ENCODE measurements at places on chromosomes 13 and 19.

DNA sequence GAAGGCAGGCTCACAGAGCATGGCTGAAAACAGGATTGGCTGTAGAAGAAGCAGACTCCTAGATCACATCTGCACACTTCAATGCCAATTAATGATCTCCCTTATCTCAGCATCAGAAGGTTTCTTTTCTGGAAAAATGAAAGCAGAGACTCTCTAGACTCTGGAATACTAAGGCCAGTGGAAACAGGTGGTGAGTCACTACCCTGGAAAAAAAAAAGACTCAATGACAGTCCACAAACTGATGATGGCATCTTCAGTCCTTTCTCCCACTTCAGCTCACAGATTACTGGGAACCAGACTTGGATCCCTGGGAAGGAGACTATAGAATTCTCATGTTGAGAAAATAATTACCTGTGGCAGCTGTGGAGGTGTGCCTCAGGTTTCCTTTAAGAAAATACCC lies 47.5 kb upstream of the MBNL2 start:
- DNase-seq, result no peak

- no peak for DNase-seq
Observed at GRCh38 chr13:64477146-64477545, 2753.0 kb downstream of the PCDH9 start.

DNA sequence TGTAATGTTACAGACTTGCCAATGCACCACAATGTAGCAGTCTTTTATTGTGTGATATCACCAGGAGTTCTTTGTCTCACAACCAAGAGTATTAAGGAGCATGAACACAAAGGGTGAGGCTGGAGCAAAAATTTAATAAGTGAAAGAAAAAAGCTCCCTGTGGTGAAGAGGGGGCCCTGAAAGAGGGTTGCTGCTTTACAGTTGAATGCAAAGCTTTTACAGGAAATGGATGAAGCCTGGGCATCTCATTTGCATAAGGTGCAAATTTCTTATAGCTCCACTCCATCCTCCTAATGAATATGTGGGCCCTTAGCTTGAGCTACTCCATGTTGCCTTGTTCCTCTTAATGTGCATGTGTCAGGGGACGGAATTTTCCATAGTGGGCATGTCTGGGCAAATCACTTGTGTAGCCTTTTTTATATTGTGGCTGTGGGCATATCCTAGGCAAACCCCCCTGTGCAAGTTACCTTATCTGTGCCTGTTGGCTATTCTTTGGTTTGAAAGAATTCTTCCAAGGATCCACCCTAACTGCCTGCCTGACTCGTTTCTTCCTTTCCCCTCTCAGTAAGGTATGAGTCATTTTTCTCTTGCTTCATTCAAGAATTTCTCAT lies 45.3 kb upstream of the TRPC4 start:
- no peak for DNase-seq

DNA sequence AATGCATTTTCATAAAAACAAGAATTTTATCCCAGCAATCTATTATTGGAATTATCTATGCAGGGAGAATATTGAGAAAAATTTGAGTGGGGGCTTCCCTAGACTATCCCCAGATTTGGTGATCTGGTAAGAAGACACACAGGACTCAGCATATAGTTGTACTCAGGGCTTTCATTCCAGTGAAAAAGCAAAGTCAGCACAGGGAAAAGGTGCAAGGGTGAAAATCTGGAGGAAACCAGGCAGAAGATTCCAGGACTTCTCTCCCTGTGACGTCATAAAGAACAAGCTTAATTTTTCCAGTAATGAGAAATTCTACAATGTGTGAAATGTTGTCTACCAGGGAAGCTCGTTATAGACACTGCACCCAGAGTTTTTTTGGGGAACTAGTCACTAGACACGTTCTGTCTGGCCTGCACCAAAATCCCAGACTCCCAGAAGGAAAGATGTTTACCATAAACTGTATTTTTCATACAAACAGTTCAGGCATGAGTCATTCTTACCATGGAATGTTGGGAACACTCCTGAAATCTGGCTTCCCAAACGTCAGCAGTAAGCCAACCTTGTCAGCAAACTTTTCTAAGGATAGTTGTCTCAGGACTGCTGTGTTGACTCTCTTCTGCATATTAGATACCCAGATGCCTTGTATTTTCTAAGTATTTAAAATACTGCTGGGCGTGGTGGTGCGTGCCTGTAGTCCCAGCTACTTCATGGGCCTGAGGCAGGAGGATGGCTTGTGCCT lies 107.4 kb downstream of the DNAJC3 start:
- DNase-seq, result no peak

DNA sequence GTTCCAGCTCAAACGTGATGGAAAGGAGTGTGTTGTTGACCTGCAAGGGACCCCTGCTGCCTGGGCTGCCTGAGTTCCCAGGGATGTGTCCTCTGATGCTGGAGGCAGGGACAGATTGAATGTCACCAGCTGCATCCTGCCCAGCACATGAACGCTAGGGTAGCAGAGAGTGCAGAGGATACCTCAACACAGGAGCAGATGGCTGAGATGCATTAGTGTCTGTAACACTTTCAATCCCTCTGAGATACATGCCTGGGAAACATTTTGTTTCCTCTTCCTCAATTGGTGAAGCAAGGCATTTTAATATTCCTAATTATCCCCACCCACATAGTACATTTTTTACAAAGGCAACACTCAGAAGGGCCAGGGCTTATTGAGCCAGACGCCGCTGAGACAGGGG lies 106.4 kb upstream of the UBL3 start:
- no peak for DNase-seq

GRCh38 chr19:50858886-50859285 lies 4.2 kb downstream of the KLK3 start:
- no peak for DNase-seq

DNA sequence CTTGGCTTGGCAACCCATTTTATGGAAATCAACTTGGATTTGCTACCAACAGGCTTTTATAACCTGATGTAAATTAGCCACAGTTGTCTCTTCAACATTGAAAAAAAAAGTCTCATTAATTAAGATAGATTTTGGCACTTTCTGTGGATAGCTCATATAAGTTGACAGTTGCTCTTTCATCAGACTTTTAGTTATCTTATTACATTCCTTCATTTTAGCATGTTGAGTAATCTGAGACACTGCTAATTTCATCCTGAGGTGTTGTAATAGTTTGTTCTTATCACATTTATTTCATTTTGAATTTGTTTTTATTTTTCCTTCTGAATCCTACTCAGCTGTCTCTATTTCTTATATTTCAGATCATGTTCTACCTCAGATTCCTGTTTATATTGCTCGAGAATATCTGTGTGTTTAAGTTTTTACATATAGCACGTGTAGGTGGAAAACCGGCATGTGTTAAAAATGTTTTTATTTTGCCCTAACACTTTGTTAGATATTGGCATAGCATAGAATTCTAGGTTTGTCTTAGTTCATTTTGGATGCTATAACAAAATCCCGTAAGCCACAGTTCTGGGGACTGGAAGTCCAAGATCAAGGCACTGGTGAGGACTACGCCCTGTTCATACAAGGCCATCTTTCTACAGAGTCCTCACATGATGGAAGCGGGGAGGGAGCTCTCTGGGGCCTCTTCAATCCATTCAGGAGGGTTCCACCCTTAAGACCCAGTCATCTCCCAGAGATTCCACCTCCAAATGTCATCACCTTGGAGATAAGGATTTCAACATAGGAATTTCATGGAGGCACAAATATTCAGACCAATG lies 239.4 kb downstream of the COL4A1 start:
- DNase-seq, result no peak

DNA sequence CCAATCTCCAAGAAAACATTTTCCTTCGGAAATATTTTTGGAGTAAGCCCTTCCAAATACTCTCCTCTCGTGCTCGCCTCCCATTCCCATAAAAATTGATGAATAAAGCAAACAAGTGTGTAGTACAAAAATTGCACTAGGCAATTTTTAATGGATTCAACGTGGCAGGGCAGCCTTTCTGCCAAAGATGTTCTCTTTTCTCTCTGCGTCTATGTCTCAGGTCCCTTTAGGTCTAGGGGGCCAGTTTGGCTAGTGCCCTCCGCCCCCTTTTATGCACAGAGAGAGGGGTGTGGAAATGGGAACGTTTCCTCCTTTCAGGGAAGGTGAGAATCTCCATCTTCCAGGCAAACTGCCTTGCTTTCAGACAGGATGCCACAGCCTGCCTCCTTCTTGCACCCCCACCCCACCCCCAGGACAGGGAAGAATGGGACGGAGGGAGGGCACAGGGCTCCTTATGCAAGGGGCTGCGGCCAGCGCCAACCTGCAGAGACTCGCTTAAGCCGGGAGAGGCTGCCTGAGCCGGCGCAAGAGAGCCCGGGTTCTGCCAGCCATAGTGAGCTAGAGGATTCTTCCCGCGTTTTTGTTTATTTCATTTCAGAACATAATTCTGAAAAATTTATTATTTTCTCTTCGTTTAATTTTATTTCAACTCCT lies 2.7 kb upstream of the ZIC2 start:
- DNase-seq, result no peak

DNA sequence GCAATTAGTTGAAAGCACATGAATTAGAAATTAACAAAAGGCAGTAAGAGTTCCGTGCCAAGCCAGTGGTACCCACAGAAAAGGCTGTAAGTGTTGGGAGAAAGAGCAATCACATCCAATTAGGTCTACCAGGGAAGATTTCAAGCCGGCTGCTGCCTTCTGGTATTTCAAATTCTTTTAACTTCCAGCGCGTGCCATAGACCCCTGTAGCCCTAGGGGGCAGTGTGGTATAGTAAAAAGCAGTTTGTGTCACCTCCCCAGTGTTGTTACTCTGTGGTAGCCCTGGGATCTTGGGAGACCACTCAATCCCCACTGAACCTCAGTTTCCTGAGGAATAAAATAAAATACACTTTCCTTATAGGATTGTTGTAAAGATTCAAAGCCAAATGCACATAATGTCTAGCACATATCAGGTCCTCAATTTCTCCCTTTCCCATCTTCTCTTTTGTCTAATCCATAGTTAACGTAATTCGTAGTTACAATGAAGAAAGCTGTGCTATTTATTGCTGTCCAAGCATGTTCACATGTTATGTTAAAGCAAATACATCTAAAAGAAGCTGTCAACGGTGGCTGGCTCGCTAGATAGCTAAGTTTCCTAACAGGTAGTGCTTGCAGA lies 230.2 kb downstream of the TDRD3 start:
- DNase-seq, result no peak

GRCh38 chr13:51666839-51667238 lies 82.6 kb downstream of the WDFY2 start:
- DNase-seq, result no peak

- peak; percentile 53 for DNase-seq
Observed at GRCh38 chr13:30097701-30098100, 209.7 kb downstream of the KATNAL1 start.

DNA sequence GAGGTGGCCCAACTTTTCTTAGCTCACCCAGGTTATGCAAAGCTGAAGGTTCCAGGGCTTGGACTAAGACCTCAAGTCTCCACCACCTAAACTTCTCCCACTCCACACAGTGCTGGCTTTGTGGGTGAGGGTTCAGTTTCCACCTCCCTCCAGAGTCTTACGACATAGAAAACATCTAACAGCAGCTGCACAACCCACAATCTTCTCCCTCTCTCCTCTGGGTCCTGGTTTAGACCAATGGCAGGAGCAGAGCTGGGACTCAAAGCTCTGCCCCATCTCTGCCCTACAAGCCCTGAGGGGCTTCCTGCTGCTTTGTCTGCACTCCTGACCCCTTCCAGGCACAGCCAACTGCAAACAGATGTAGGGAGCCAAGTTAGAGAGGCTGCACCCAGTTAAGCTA lies 16.0 kb downstream of the IRGC start:
- DNase-seq, result no peak

GRCh38 chr13:89363144-89363543 lies 1692.0 kb downstream of the SLITRK5 start:
- DNase-seq, result no peak

DNA sequence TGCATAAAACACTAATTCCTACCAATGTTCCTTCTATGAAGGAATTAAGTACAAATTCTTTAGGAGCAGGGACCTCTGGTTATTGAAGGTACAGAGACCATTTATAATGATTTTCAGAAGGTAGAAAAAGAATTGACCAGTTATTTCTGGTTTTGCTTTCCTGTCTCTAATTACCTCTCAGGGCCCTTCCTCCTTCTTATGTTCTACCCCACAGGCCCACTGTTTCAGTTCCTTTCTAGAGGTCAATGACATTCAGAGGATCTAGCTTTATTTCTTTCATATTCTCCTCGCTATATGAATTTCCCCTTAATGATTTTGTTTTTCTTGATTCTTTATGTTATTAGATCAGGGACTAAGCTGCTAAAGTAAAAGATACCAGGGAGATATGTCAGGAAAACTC lies 345.0 kb upstream of the SPRY2 start:
- no peak for DNase-seq

- DNase-seq, result no peak
Observed at GRCh38 chr13:102983496-102983895, 82.7 kb downstream of the SLC10A2 start.

DNA sequence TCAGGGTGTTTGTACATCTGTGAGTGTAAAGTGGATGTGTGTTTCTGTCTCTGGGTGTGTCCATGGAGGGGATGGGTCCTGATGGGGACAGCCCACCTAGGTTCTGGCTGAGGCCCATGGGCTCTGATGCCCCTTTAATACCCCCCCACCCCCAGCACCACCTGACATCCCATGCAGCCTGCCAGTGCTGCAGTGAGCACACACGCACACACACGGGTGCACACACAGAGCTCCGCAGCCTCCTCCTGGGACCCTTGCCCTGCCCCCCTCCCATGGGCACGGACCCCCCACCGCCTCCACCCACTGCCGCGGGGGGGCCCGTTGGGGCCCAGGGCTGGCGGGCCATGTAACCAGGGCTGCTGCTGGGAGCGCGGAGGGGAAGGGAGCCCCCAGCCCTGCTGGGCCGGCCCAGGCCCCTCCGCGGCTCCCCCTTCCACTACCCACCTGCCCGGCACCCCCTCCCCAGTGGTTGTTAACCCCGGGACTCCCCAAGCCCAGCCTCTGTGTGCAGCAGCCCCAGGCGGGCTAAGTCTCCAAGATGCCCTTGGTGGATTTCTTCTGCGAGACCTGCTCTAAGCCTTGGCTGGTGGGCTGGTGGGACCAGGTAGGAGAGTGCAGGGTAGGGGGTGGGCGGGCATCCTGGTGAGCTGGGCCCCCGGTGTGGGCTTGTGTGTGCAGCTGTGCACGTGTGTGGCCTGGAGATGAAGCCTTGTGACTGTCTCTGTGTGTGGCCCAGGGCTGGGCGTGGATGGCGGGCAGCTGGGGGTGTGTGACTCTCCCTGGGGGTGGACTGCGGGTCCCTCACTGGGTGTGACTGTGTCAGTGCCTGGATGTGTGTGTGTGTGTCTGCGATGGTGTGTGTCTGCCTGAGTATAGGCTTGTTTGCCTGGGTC lies 32.6 kb downstream of the PDE4A start:
- DNase-seq, result no peak

- DNase-seq, result no peak
Observed at GRCh38 chr13:20197361-20197834, 4.7 kb upstream of the GJB2 start.

GRCh38 chr19:54196536-54196935 lies 4.1 kb upstream of the RPS9 start:
- no peak for DNase-seq

Measured in cardiac septum (tissue), 1 donor.